ENCODE measurements at places on chromosomes 16 and 17. TPM values are rescaled to one million over a fixed set of nuclear protein-coding genes. Genes with fewer than 3 reads are reported as not detected.

The GNPTG gene
- 43.8 TPM for total RNA-seq

The OR4D1 gene
- total RNA-seq, result not detected

DNA sequence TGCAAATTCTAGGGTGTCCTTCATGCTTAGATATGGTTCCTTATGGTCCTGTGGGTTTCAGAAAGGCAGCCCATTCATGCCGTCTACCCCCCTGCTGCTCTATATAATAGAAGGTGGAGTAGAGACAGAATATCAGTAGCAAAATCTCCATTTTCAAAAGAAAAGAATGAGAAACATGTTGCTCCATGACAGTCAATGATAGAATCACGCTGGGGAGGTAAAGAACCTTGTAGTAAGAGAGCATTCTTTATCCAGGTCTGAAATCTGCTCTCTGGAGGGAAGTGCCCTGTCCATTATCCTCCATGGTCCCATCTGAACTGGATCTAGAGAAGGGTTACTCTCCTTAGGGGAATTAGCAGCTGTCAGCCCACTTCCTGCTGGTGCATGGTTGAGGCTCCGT lies 272.8 kb downstream of the WWOX start:
- no peak for DNase-seq

DNA sequence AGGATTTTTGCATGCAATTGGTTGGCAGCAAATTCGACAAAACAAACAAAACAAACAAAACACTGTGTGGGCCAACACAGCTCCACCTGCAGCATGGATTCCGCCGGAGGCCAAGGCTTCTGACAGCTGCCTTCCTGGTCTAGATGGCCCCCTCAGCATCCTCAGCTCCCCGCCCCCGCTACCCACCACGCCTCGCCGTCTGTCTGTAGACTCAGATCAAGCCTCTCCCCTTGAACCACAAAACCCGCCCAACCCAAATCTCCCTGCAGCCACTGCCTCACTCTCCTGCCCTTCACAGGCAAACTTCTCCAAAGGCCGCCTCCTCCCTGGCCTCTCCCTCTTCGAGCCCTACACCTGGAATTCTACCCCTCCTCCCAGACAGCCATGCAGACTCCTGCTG lies 57.9 kb downstream of the RTN4RL1 start:
- DNase-seq, result no peak

GRCh38 chr16:69839798-69840409 lies 77.8 kb downstream of the WWP2 start:
- no peak for DNase-seq

- DNase-seq, result no peak
Observed at GRCh38 chr17:57391857-57392471, 135.6 kb downstream of the MSI2 start.

- DNase-seq, result no peak
Observed at GRCh38 chr17:78048346-78049292, 79.9 kb downstream of the TMC6 start.

DNA sequence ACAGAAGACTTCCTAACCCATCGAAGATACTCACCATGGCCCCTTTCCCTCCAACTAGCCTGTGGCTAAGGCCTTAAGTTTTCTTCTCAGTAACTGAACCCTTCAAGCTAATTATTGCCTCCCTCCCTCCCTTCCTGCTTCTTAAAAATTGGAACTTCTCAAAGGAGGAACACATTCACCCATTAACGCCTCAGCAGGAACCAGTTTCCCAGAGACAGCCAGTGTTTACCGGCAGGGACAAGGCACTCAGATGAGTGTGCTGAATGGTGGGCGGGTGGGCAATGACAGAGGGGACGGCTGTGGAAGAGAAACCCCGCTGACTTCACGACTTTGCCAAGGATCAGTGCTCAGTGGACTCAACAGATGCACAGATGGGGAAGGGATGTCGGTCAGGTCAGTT lies 20.3 kb downstream of the PITPNA start:
- no peak for DNase-seq

- peak; percentile 3 for DNase-seq
Observed at GRCh38 chr16:26365161-26365940, 673.6 kb downstream of the HS3ST4 start.

DNA sequence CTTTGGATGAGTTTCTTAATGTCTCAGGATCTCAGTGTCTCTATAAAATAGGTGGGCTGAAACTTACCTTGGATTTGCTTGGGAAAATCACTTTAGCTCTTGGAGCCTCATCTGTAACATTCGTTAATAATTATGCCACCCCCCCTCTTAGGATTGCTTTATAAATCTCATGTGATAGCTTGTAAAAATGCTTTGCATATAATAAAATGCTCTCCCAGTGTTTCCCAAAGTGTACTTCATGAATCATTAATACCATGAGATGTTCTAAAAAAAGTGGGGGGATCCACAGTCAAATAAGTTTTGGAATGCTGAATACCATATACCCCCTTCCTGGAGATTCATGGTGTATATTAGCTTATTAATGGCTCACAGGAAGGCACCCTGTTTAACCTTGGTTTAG lies 5.2 kb downstream of the KRT39 start:
- no peak for DNase-seq

GRCh38 chr17:78315355-78316114 lies 44.3 kb downstream of the SOCS3 start:
- DNase-seq, result peak; percentile 97

- peak; percentile 13 for DNase-seq
Observed at GRCh38 chr17:15157051-15157450, 108.1 kb downstream of the PMP22 start.

GRCh38 chr17:9839433-9839832 lies 13.7 kb downstream of the GLP2R start:
- DNase-seq, result peak; percentile 50

Data from M059J (cell line).